Small intestine (tissue), 16 donors: ENCODE measurements at places on chromosomes 6 and 20.
A peak's percentile ranks its signal among the peaks of the same experiment; 100 is the strongest.

GRCh38 chr20:64044484-64045247, 4.8 kb downstream of the SOX18 start:
- no peak for DNase-seq

DNA sequence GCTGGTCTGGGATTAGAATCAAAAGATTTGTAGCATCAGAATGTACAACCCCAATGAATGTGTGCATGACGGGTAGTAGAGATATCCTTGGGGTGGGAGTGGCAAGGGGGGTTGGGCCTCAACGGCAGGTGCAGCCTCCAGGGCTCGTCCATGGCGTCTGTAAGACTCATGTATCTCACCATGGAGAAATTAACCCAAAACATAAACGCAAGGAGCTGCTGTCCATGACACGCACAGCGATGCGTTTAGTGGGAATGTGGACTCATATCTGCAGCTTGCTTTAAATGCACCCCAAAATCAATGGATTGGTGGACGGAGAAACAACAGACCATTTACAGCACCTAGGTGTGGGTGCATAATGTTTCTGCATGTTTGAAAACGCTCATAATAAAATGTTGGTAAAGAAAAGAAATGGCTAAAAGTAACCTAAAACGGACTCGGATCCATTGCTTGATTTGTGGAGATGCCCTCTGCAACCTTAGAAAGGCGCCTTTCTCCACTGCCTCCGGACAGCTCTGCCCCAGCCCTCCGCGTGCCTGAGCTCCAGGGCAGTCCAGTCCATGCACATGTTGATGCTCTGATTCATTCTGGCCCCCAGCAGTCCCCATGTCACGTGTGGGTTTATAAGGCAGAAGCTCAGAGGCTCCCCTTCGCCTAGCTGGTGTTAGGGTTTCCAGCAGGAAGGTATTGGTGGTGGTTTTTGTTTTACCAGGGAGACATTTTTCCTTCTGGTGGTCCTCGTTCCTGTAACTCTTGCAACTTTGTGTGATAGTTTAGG, 24.5 kb downstream of the PYGB start:
- DNase-seq, result no peak

- no peak for DNase-seq
Observed at GRCh38 chr6:22600059-22600458, 30.7 kb downstream of the HDGFL1 start.

DNA sequence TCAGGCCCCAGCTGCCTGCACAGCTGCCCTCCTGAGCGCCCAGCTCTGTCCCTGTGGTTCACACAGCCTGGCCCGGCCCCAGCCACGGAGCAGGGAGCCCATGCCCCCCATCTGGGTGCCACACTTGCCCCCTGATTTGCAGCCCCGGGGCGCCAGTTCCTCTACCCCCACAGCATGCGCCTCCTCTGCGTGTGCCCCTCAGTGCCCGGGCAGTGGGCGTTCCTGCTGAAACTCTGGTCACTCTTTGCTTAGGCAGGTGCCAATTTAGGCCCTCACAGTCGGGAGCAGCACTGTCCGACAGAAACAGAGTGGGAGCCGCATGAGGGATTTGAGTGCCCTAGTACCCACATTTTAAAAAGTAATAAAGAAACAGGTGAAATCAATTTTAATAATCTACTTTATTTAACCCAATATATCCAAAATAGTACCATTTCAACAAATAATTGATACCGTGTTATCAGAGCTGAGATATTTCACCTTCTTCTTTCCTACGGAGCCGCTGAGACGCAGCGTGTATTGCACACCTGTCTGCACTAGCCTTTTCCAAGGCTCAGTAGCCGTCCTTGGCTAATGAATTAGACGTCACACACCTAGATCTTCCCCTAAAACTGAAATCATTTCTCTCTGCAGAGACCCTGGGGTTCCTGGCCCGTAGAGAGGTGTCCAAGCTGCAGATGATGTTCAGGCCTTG, 106.4 kb downstream of the ASXL1 start:
- no peak for DNase-seq

- DNase-seq, result no peak
Observed at GRCh38 chr6:16849280-16849987, 88.2 kb upstream of the ATXN1 start.

- DNase-seq, result no peak
Observed at GRCh38 chr6:3421791-3422434, 34.9 kb downstream of the SLC22A23 start.

DNA sequence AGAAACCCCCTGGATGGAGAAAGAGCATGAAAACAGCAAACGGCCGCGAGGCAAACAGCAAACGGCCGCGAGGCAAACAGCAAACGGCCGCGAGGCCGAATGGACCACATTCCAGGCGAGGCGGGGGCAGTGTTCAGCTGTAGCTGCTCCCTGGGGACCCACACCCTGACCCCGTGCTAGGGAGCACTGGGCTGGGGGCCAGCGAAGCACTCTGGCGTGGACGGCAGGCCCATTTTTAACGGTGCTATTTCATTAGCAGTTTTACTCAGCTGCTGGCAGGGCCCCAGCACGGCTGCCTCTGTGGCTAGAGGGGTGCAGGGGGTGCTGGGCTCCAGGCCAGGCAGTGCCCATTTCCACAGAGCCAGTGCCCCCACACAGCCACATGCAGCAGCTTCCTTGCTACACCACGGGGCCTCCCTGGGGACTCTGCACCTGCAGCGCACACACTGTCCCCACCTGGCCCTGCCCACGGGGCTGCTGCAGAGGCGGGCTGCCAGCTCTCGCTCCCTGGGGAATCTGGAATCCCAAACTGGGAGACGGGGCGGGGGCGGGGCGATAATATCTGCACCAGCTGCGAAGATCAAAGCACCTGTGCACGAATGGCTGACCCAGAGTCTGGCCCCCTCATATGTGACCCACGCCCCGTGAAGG, 35.6 kb upstream of the SLCO4A1 start:
- peak; percentile 55 for DNase-seq

- DNase-seq, result no peak
Observed at GRCh38 chr20:14214046-14214445, 123.4 kb downstream of the FLRT3 start.

DNA sequence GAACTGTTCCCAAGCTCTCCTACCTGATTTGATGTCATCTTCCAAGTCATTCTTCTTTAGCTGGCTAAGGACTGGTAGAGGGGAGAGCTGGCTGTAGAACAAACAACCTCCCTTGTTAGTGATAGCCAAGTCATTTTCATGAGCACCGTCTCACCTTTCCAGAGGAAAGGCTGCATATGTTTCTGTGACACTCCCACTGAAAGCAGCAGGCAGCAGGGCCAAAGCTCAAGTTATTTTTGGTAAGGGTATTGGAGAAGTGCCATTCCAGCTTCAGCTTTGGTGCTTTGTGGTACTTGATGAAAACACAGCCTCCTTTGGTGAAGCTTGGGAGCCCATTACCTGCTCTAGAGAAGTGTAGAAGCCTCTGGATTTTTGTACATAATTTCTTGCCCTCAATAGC, 5.4 kb upstream of the DOK5 start:
- DNase-seq, result no peak

DNA sequence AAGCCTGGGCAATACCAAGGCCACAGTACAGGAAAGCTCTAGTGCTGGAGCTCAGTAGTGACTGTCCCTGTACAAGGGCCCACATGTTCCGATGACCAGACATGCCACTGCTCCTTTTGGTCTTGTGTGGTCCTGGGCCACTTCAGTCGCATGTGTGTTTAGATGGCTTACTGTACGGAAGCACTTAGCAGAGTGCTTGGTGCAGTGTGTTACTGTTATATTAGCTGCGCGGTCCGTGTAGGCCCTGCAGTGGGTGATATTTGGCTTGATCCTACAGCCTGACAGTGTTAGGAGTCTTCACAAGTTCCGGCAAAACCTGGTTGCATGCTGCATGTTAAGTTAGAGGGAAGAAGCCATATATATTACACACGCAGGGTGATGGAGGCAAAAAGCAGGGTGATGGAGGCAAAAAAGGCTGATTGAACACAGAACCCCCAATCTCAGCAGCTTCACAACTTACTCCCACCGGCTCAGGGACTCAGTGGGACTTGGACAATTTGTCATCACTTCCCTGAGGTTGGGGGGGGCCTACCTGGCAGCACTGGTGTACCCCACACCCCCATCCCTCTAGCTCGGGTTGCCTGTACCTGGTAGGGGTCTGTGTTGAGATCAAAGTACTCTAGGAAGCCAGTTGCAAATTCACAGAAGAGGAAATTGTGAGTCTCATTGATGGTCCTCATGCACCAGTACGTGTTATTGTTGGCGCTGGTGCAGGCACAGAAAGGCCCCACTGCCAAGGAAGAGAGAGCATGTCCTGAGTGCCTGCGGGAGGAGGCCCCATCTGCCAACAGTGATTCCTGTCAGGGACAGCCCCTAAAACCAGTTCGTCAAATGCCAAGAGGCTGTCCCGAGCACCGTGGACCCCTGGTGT, 122.6 kb downstream of the SULF2 start:
- no peak for DNase-seq

DNA sequence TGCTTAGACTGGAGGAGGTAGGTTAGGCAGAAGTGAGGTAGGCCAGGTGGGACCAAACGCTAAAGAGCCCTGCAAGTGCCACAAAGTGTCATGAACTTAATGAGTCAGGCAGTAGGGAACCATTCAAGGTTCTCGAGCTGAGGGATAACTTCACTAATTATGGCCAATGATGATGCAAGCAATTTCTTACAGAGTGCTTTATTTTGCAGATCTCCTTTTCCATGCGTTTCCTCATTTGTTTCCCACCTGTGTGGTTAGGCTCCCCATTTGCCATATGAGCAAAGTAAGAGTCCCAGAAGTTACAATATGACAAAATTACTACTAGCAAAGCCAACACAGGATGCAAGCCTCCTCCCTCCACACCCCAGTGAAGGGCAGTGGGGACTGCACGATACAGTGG, 36.5 kb upstream of the PSMF1 start:
- DNase-seq, result no peak

GRCh38 chr6:33967966-33968724, 164.3 kb upstream of the MLN start:
- peak; percentile 29 for DNase-seq

DNA sequence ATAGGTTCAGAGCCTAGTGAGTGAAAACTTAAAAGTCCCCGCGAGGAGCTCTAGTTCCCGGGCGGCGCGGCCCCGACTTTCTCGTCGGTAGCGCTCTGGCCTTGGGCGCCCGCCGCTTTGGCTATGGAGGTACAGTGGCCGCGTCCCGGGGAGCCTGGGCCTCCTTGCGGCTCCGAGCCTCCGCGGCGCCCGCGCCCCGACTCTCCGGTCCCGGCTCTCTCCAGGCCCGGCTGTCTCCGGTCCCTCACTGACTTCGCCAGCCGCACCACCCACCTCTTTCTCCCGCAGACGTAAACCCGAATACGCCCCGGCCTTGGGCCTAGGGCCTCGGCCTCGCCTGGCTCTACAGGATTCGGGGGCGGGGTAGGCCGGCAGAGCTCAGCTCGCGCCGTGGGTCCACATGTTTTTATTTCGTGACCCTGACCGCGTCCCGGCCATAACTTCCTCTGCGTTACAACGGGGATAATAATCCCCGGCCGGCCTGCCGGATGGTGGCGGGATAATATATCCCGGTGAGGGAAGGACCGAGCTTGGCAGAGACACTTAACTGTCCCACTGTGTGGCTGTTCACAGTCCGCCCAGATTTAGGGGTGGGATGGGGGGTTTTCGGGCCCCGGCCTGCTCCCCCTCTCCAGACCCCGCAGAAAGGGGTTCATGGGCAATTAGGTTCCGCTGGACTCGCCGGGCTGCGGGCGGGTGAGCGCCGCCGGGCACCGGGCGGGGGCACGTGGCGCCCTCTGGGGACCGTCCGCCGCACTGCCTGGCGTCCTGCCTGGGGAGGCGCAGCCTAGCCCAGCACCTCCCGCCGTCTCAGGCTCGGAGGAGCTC, 10.0 kb upstream of the TBX18 start:
- peak; percentile 46 for DNase-seq

DNA sequence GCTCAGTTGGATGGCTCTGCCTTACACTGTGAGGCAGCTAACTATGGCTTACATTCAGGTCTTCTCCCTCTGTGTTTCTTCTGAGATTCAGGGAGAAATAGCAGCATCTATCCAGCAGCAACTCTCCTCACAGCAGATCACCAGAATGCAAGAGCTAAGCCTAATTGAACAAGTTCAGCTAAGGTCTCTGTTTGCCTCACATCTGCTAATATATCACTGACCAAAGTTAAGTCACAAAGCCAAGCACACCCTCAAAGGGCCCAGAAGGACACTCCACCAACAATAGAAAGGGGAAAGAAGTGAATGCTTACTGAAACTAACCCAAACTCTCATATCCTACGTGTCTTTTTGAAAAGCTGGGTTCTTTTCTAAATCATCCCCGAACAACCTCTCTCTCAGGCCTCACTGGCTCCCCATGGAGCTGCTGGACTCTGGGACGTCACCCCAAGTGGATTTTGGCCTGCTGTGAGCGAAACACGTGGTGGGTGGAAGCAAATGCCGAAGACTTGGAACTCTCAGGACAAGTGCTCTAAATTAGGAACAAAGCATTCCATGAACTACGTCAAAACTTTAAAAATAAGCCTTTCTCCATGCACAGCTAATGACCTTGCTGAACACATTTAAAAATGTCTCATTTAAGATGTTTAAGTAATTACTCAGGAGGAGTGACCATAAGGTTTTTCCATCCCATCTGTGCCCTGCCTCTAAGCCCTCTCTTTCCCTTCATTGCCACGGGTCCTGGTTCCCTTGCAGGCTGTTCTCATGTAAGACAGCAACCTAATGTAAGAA, 167.5 kb upstream of the PLCB4 start:
- DNase-seq, result no peak

- DNase-seq, result no peak
Observed at GRCh38 chr20:10135438-10135837, 83.2 kb upstream of the SNAP25 start.

GRCh38 chr20:53621482-53622246, 28.0 kb upstream of the ZNF217 start:
- DNase-seq, result peak; percentile 73

- DNase-seq, result no peak
Observed at GRCh38 chr20:54843865-54844264, 368.5 kb downstream of the DOK5 start.

DNA sequence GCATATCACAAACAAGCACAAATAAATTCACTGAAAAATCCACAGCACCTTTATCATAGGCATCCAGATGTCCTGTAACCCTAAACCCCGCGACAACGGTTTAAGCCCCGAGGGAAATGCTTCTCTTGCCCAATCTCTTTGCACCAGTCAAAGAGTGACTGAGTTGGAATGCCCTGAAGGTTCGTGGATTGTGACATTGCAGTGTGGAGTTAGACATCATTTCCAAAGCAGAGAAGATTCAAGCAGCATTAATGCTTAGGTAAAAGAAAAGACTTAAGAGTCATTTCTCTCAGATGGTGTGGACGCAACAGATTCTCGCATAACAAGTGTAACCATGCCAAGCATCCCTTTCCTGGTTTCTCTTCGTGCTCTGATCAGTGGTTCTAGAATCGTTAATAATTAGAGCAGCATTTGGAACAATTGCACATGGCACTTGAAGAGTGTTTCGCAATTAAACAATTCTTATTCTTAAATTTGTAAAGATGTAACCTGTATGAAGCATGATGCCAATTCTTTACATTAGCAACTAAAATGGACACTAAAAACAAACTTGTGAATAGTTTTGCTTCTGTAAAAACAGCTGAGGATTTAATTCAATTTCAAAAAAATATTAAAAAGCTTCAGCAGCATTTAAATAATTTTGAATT, 121.6 kb downstream of the HIVEP2 start:
- no peak for DNase-seq

- DNase-seq, result peak; percentile 10
Observed at GRCh38 chr6:137465378-137466009, 28.7 kb downstream of the OLIG3 start.
